ENCODE measurements at places on chromosomes 2 and 18.

GRCh38 chr2:239666855-239667376, 266.1 kb upstream of the HDAC4 start:
- no peak for DNase-seq

DNA sequence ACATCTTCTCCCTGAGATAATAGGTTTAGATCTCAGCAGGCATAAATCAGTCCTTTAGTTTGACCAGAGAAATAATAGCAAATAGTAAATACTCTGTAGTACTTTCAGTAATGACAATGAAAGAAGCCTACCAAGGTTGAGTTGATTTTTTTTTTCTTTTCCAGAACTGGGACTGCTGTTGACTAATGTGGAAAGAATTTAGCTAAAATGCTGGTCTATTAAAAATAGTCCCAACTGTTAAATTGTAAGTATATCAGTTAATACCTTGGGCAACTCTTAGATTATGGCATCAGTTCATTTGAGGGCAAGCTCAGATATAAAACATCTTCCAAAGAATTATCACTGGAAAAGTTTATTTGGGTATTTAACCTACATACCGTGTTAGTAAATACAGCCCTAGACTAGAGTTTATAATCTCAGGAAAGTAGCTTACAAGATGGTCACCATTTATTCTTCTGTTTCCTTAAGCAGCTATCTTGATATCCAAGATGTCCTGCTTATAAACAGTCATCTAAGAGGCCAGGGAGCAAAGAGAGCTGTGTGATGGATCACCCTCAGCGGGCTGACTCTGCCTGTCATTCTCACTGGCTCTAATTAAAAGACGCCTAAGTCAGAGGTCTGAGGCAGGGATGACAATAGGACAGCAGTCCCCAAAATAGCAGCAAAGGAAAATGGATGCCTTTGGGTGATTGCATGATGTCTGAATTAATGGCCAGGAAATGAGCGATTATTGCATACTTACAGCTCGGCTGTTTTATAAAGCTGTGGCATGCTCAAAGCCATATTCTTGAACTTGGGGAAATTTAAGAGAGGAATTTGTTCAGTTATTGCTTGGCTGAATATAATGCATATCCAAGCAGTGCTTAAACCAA, 121.3 kb downstream of the MTX2 start:
- DNase-seq: no peak

DNA sequence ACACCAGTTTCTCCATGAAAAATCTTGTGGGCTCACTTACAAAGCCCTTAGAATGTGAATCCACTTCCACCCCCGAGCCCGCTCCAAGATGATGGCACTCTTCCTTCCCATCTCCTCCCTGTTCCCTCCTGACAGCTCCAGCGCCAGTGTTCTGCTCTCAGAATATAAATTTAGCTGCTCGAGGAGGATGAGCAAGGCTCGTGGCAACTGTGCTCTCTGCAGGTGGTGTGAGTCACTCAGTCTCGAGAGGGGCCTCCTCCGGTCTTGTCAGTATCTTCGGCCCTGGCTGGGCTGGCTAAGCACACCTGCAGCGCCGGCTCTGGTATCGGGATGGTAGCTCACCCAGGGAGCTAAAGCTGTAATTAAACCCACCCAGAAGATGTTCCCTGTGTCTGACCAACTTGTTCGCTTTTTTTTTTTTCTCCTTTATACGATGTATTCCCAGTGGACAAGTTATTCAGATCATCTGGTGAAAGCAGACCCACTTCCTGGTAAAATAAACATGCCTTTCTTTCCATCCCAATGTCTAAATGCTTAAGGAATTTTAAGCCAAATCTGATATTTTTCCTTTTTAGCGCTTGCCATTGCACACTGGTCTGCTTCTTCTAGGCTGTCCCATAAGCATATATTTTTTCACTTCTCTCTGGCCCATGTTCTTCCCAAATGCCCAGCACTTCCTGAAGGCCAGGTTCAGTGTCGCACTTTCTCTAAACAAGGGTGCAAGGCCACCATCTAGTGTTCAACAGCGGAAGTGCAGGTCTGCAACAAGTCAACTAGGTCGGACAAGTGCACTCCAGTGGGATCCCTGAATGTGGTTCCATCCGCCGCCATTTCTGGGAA, 31.4 kb upstream of the YPEL5 start:
- peak; percentile 20 for DNase-seq

GRCh38 chr2:29075894-29076705, 1.8 kb upstream of the PCARE start:
- DNase-seq: no peak

- DNase-seq: no peak
These were observed 28.1 kb downstream of the SLC1A4 start for GRCh38 chr2:65017335-65017734.

DNA sequence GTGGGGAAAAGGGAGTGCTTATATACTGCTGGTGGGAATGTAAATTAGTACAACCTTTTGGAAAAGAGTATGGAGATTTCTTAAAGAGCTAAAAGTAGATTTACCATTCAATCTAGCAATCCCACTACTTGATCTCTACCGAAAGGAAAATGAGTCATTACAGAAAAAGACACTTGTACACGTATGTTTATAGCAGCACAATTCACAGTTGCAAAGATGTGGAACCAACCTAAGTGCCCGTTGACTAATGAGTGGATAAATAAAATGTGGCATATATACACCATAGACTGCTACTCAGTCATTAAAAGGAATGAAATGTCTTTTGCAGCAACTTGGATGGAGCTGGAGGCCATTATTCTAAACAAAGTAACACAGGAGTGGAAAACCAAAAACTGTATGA, 29.5 kb downstream of the FLACC1 start:
- no peak for DNase-seq

- peak; percentile 42 for DNase-seq
These were observed 44.1 kb upstream of the TTC39C start for GRCh38 chr18:23970161-23971096.

DNA sequence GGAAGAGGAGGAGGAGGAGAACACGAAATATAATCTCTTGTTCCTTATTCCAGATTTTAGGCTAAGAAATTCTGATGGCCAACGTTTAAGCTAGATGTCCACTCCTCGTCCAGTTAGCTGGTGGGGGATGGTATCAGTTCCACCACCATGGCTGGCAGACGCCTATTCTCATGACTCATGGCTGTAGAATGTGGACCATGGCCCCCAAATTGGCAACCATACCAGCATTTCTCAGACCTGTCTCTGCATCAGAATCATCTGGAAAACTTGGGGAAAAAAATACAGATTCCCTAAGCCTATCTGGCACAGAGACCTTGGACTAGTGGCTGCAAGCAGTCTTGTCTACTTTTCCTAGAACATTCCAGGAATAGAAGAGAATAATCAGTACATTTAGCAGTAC, 267.7 kb upstream of the SIX2 start:
- DNase-seq: no peak

GRCh38 chr2:65097844-65098243, 32.1 kb downstream of the RAB1A start:
- no peak for DNase-seq

- DNase-seq: no peak
These were observed 23.6 kb downstream of the CDKL4 start for GRCh38 chr2:39220136-39220535.

Data from GM12878 (cell line).